CD4-positive, alpha-beta T cell treated with Interleukin-4 for 4 hours (primary cell): ENCODE measurements at places on chromosomes 5 and 9.

- no peak for DNase-seq
Measured at GRCh38 chr5:81151546-81151945, 81.6 kb upstream of the CKMT2 start.

GRCh38 chr5:14038341-14038959 is 94.0 kb upstream of the DNAH5 start:
- DNase-seq, result no peak

DNA sequence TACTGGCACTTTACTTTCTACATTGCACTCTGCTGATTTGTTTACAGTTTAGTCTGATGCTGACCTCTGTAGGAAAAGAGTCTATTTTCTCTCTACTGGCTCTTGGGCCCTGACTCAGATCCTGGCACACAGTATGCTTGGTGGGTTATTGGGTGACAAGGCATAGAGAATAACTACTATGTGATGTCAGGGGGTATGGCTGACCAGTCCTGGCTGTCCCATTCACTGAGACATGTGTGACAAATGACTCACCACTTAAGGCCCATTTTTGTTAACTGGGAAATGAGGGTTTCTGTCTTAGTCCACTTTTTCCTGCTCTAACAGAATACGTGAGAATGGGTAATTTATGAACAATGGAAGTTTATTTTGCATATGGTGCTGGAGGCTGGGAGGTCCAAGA is 66.4 kb downstream of the DAPK1 start:
- no peak for DNase-seq

DNA sequence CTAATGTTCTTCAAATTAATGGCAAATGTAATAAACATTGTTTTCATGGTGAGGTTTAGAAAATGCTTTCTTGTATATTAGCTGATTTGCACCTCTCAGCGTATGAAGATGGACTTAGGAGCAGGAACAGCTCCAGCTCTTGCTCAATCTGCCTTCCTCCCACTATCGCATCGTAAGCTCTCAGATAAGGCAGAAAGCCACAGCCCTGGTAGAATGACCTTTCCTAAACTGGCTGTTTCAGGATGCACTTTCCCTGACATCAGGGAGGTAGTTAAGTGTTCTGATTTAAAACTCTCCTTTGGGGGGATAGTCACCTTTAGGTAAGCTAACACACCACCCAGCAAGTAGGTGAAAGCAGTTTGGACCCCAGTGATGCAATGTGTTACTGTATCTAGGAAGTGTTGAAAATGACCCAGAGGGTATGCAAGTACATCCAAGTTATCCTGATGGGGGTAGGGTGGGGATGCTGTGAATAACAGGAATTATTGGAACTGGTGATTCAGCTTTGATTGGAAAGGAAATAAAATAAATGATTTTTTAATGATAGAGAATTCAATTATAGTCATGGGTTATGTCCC is 72.3 kb downstream of the LMNB1 start:
- DNase-seq, result no peak

DNA sequence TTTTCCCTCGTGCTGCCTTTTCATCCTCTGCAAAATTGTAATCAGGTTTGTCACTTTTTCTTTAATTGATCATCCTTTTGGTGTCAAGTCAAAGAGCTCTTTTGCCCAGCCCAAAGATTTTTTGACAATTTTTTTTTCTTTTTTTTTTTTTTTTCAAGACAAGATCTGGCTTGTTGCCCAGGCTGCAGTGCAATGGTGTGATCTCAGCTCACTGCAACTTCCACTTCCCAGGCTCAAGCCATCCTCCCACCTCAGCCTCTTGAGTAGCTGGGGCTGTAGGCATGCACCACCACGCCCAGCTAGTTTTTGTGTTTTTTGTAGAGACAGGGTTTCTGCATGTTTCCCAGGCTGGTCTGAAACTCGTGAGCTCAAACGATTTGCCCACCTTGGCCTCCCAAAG is 36.7 kb downstream of the CDK7 start:
- DNase-seq, result no peak

DNA sequence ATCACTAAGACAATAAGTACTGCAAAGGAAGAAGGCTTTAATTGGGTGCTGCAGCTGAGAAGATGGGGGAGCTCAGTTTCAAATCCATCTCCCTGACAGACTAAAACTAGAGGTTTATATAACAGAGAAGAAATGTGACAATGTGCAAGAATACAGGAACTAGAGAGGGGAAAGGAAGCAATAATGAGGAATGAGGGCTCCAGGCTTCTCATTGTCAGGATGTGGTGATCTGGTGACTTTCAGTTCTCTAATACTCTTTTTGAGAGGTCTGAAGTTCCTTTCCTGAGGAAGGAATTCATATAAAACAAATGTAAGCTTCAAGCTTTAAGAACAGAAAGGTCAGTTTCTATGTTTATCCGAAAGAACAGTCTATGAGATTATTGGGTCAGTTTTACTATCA is 42.5 kb upstream of the SPATA31E1 start:
- peak; percentile 0 for DNase-seq

- DNase-seq, result peak; percentile 68
Measured at GRCh38 chr5:140244525-140245025, 58.3 kb downstream of the PFDN1 start.

DNA sequence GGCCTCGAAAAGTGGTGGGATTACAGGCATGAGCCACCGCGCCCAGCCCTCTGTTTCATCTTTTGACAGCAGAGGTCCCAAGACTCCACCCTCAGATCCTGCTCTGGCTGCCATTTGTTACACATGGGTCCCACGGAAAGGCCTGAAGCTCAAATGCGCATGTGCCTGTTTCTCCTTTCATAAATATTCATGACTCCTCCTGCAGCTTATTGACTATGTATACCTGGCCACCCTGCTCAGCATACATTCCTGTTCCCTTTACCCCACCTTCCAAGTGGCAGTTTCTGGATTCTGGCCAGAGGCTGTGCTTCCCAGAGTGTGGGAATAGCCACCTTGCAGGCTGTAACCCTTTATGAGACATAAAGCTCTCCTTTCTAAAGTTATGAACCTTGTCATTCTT is 46.5 kb downstream of the AUH start:
- DNase-seq, result no peak

GRCh38 chr9:76441551-76442322 is 17.2 kb upstream of the GCNT1 start:
- peak; percentile 45 for DNase-seq

GRCh38 chr5:177295924-177296323 is 7.6 kb downstream of the RAB24 start:
- no peak for DNase-seq

DNA sequence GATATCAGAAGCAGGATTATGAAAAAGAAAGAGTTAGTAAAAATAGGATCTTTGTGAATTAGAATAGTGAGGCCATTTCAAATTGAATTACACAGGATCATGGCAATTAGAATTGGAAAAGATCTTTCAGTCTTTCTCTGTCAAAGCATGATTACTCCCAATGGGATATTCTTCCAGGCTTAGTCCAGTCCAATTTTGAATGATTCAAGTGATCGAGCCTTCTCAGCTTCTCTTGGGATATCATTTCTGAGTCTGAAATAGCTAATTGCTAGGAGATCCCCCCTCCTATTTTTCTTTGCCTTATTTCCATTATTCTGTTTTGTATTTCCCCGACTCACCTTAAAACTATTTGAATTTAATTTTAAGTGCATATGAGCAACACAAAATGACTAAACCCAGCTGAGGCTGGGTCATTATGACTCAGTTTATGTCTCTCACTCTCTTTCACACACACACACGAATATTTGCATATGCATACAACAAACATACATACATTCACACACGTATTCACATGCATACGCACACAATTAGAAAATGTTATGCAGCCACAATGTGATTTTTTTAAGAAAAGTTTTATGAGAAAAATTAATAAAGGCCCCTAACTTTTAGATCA is 34.8 kb upstream of the EFNA5 start:
- no peak for DNase-seq

DNA sequence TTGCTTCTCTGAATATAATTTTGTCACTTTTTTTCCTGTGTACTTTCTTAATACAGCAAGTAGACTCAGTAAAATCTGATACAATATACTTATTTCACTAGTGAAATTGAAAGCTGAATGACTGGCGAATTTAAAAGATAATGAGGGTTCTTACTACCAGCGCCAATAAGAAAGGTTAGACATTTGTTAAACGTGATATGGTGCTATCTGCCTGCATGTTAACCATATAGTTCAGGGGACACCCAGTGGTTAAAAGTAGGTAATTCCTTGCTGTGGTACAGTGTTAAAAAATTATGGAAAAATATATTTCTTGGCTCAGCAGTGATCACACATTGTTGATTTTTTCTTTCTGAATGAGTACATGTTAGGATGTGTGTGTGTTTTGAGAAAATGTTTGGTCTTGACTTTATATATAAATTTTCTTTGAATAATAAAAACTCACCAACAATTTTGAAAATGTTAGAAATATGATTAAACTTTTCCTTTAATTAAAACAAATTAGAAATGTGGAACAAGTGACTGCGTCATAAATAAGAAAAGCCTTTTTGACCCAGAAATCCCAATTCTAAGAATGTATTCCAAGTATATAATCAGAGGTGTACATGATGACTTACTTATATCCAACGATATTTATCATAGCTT is 25.8 kb downstream of the CAST start:
- peak; percentile 23 for DNase-seq

DNA sequence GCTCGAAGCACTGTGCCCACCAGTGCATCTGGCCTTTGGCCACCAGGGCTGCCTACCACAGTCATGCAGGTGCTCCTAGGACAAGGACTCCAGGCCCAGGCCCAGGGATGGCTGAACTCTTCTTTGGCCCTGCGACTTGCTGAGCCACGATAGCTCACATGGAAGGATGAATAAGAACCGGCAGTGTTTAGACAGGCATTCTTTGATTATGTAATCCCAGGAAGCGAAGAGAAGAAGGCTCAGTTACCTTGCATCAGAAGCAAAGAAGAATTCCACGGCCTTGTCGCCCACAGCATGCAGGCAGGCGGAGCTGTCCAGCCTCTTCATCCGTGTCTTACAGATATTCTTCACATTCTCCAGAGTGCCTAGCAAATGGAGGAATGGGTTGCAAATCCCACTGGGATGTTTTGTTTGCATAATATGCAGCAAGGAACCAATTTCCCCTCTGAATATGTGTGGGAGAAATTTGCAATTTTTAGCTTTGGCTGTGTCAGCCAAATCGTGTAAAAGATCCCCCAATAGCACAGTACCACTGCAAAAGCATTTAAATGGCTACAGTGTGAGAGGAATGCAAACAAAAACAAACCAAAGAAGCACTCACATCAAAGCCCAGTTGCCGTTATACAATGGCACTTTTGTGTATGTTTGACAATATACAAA is 29.1 kb downstream of the GFPT2 start:
- no peak for DNase-seq

DNA sequence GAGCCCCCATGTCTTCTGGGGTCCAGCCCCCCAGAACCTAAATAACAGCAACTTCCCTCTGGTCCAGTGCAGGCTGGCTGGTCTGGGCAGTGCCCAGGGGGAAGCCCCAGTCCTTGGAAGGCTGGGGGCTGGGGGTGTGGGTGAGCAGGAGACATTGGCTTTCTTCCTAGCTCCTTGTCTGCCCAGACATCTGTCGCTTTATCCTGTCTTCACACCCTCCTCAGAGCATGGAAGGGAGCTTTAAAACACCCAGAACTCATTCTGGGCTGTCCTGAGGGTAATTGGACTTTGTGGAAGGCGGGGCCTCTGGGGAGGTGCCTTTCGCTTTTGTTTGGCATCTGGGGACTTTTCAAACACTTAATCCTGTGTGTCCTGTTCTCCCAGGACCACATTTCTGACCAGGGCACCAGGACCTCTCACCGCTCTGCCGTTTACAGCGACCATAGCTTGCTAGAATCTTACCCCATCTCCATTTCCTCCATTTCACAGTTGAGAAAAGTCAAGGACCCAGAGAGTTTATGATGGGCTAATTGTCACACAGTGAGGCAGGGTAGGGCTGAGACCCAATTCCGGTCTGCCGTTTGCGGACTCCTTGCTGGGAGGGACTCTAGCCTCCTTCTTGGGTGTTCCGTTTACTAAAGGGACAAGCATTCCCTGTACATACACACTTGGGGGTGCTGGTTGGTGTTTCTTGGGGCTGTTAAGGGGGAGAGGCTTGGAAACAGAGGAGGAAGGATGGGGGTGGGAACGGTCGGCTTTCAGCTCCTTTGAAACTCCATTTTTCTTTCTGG is 1.1 kb downstream of the GSN start:
- DNase-seq, result no peak

DNA sequence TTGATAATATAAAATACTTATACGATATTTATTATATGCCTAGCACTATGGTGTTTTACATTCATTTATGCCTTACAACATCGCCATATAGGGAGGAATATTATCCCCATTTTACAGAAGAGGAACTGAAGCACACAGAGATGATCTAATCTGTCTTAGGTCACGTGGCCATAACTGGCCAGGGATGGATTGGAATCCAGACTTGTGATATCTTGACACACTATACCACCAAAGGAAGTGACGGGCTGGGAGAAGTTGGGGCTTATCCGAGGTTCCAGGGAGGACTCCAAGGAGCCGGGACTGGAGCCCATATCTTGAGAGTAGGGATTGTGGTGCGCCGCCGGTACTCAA is 129.8 kb downstream of the TMEM174 start:
- DNase-seq, result no peak

GRCh38 chr9:16175461-16175860 is 622.6 kb downstream of the CCDC171 start:
- no peak for DNase-seq

DNA sequence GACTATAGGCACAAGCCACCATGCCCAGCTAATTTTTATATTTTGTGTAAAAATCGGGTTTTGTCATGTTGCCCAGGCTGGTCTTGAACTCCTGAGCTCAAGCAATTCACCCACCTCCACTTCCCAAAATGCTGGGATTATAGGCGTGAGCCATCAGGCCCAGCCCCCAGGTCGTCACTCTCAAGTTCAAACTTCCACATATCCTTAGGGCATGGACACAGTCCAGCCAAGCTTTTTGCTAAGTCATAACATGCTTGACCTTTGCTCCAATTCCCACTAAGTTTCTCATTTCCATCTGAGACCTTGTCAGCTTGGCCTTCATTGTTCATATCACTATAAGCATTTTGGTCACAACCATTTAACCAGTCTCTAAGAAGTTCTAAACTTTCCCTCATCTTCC is 43.9 kb upstream of the ARAP3 start:
- no peak for DNase-seq

- no peak for DNase-seq
Measured at GRCh38 chr5:133257977-133258376, 206.2 kb downstream of the HSPA4 start.

DNA sequence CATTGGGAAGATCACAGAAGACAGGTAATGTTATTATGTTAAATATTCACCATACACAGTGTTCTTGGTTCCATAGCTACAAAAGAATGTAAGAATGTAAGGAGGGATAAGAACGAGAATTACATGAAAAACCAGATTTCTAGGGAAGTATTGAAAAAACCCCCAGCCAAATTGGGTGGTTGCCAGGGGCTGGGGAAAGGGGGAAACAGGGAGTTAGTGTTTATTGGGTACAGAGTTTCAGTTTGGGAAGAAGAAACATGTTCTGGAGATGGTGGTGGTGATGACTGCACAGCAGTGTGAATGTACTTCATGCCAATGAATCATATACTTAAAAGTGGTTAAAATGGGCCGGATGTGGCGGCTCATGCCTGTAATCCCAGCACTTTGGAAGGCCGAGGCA is 40.3 kb downstream of the GLRX start:
- DNase-seq, result no peak

GRCh38 chr9:14565352-14566016 is 127.7 kb downstream of the ZDHHC21 start:
- DNase-seq, result no peak
